Lower lobe of right lung (tissue), 2 donors: ENCODE measurements at places on chromosomes 4 and X.

DNA sequence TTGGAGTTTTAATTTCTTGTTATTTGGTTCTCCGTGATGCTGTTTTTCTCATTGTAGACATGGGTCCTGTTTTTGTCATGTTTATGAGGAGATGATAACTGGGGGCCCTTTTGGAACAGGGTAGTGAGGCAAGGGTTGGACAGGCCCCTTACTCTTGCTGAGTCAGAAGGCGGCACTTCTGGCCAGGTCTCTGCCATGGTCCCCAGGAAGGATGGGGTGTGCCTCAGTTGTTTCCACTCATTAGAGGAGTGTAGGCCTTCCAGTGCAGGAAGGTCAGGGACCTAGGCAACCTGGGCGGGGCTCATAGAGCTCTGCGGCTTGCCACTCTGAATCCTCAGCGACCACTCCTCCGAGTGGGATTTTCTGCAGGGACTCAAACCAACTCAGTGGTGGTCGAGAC lies 68.2 kb downstream of the NELFA start:
- no peak for DNase-seq
- H3K27ac ChIP-seq = no peak overlapping the region
- H3K4me3 ChIP-seq = no peak overlapping the region
- no peaks in the 10 kb centered on the region for H3K4me1 ChIP-seq
- H3K36me3 ChIP-seq = peaks cover 80% of the 10 kb centered on the region
- no peaks in the 10 kb centered on the region for H3K27me3 ChIP-seq

- no peak for DNase-seq
- H3K27ac ChIP-seq = no peak overlapping the region
- H3K4me1 ChIP-seq = no peaks in the 10 kb centered on the region
- H3K36me3 ChIP-seq = no peaks in the 10 kb centered on the region
These were observed 80.8 kb downstream of the SLC7A11 start for GRCh38 chr4:138161351-138161750.

GRCh38 chr4:47837094-47837907 lies 566 bp downstream of the CORIN start:
- no peaks in the 10 kb centered on the region for H3K36me3 ChIP-seq
- peaks cover 5% of the 10 kb centered on the region for H3K27me3 ChIP-seq
- H3K4me1 ChIP-seq = peaks cover 30% of the 10 kb centered on the region
- DNase-seq = peak; percentile 72
- H3K27ac ChIP-seq = no peak overlapping the region

- DNase-seq = no peak
- no peak overlapping the region for H3K4me3 ChIP-seq
- H3K36me3 ChIP-seq = no peaks in the 10 kb centered on the region
- H3K27me3 ChIP-seq = no peaks in the 10 kb centered on the region
- H3K4me1 ChIP-seq = peaks cover 54% of the 10 kb centered on the region
These were observed 11.3 kb downstream of the RGS12 start for GRCh38 chr4:3303923-3304710.
